Esophagus muscularis mucosa (tissue), 4 donors: ENCODE measurements at places on chromosomes 5 and 9. TPM values are rescaled to one million over a fixed set of nuclear protein-coding genes. Genes with fewer than 3 reads are reported as not detected.
A peak's percentile ranks its signal among the peaks of the same experiment; 100 is the strongest.

DNA sequence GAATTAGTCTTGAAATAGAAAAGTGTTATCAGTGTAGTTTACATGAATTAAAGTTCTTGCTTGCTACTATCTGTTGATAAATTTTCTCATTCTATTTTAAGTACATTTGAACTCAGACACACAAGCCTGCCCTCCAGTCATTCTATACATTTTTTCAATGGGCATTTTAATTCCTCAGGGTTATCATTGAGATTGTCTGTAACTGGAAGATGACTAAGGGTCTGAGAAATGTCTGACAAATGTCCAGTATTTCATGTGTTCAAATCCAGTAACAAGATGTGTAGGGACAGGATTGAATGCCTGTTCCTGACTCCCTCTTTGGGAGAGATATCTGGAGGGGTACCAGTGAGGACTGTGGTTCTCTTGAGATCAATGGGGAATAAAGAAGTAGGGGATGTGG is 223.9 kb upstream of the ADAMTSL1 start:
- DNase-seq: no peak

DNA sequence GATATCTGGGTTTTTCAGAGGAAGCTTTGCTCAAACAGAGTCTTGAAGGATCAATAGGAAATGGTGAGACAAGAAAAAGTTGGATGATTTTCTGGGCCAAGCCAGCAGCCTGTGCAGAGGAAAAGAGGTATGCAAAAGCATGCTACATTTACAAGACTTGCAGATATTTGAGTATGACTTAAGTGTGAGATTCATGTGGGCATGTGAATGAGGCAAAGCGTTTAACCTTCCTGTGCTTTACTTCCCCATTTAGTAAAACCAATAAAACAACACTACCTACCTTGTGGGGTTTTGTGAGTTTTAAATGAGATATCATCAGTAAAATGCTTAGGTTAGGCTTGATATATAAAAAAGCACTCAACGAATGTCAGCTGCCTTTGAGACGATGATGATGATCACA is 58.1 kb downstream of the PIP5K1B start:
- DNase-seq: no peak

- DNase-seq: no peak
Observed at GRCh38 chr5:141363952-141364660, at the start of gene PCDHGA5. TSS of gene PCDHGA5 (plus strand) at chr5:141364162. CDS start at chr5:141364331, 169 bp downstream.

GRCh38 chr9:23741351-23741750 is 84.7 kb downstream of the ELAVL2 start:
- DNase-seq: no peak

GRCh38 chr5:161385027-161385426 is 161.5 kb downstream of the GABRB2 start:
- no peak for DNase-seq

GRCh38 chr5:32090026-32090754 is 83.9 kb downstream of the GOLPH3 start:
- peak; percentile 74 for DNase-seq

DNA sequence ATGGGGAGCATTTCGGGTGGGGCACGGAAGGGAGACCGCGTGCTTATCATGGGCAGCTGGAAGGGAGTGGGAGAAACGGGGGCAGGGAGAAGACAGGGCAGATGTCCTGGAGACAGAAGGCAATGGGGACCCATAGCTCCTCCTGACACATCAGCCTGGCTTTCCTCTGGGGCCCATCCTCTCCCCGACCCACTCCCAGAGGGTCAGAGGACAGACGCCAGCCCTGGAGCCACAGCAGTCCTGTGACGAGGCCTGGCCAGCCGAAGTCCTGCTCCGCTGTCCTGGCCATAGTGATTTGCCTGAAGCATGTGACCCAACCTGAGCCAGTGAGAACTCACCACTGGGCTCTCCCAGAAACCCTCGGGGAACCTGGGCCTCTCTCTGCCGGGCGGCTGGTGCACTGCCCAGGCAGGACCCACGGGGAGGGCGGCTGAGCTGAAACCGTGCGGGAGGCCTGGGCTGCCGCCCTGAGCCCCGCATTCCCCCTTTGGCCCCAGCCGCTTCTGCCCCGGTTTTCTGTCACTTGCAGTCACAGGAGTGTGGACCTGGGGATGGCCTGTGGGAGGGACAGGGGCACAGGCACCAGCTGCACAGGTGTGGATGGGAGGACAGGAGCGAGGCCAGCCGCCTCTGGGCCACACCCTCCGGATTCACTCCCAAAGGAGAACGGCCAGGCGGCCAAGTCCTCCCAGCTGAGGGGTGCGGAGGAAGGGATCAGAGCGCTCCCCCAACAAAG is 19.8 kb downstream of the ADAMTS2 start:
- no peak for DNase-seq

GRCh38 chr5:114360816-114361723 is 800 bp upstream of the KCNN2 start:
- DNase-seq: no peak

- DNase-seq: no peak
Observed at GRCh38 chr5:6525910-6526309, 77.3 kb downstream of the UBE2QL1 start.

GRCh38 chr5:79955941-79956670 is 35.0 kb downstream of the MTX3 start:
- DNase-seq: no peak

DNA sequence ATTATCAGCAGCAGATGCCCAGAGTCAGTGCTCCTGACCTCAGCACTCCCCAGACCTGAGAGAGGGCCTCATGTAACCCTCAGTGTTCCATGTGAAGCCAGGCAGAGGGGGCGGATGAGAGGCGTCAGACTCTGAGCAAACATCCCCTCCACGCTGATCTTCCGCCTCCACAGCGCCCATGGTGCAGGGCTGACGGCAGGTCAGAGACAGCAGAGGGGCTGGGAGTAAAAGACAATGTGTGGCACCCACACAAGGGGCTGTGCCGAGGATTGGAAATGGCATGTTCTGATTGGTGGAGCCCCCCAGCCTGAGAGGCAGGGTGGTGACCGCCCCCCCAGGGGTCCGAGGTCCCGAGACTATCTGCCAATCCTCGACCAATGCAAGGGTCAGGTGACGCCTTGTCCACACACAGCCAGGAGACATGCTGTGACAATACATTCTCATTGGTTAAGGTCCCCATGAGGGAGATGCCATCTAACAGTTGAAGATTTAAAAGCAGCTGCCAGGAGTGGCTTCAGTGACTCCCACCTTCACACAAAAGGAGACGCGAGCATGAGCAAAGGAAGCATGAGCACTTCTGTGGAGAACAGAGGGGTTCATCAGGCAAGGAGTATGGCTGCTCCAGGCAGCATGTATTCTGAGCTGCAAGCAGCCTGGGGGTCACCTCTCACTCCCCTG is 19.3 kb upstream of the SLC25A51 start:
- no peak for DNase-seq

DNA sequence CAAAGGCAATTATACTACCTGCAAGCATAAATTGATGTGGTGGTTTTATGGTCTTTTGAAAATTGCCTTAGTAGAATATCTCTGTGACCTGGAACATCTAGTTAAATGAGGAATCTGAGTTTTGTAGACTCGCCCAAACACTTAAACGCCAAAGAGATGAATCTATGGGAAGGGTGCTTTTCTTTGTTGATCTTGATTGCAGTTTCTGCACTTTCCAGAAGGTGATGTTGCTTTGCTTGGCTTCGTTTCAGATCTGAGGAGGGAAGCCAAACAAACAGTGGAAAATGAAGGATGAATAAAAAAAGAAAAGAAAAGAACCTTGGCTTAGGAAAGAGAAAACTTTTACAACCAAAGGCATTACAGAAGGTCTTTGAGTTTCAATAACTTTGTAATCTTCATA is 1021.2 kb downstream of the NR2F1-AS1 start:
- no peak for DNase-seq

GRCh38 chr9:124251204-124251603 is 6.5 kb upstream of the NEK6 start:
- no peak for DNase-seq

- no peak for DNase-seq
Observed at GRCh38 chr9:113788616-113789330, 87.3 kb upstream of the ZNF618 start.

GRCh38 chr5:139641116-139642080 is 6.8 kb upstream of the CXXC5 start:
- no peak for DNase-seq

- peak; percentile 75 for DNase-seq
Observed at GRCh38 chr9:17531642-17532254, 47.1 kb upstream of the SH3GL2 start.

DNA sequence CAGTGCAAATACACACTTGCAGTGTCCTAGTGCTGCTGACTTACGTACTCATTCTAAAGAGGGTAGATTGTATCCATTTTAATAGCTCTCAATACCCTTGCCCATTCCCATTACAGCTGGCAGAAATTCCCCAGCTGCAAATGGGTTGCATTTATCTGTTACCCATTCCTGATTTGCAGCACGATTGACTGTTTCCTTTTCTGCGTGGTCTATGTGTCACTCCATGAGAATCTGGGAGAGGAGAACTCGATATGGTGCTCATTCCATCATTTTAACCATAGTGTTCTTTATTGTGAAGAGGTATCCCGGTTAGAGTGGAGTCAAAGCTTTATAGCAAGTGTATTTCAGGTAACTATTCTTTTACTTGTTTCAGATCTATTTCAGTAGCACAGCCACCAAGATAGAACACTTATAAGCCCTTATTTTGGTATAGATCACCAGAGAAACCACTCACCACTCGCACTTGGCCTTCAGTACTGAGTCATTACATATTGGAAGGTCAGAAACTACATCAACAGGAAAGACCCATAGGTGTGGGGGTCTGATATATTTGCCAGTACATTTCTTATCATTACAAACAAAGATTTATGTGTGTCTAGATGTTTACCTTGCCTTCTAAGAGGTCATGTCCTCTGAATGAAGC is 139.5 kb downstream of the MUSK start:
- DNase-seq: no peak

DNA sequence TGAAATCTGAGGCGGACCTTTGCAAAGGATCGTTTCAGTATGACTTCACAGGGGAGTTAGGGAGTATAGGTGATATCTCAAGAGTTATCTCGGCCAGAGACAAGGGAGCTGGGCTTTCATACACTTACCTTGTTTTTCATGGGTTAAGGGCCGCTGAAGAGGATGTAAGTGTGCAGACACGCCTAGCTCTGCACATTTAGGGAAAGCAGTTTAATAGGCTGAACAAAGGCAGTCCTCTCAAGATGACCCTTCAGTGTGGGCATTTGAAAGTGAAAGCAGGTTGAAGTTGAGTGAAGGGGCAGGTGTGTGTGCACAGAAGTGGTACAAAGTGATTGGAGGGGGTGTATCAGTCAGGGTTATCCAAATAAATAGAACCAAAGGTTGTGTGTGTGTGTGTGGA is 33.1 kb upstream of the PRXL2C start:
- no peak for DNase-seq

DNA sequence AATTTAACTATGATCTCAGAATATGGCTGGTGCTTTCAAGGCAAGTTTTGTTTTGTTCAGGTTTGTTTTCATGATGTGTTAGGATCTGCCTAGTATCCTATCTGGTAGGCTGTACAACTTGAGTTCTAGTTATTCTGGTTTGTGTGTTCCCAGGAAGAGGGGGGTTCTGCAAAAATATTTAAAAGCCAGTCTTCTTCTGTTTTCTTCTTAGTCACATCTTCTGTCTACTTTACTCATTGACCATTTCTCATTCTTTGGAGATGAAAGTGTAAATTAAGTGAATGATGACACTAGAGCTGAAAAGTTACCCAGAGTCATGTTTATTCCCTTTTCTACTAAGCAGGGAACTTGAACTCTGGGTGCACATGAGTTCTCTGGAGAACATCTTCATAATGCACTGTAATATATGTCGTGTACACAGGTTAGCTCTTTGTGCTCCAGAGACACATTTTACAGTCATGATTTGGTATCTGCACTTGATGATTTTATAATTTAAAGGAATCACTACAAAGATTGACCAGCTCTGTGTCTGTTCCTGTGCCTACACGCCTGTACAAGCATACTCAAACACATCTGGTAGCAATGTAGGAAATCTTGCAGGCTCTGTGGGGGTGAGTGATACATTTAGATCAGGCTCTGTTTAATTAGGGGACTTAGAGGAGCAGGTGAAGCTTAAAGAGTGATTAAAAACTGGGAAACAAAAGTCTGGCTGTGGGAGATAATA is 5.0 kb downstream of the SMAD5 start:
- no peak for DNase-seq

DNA sequence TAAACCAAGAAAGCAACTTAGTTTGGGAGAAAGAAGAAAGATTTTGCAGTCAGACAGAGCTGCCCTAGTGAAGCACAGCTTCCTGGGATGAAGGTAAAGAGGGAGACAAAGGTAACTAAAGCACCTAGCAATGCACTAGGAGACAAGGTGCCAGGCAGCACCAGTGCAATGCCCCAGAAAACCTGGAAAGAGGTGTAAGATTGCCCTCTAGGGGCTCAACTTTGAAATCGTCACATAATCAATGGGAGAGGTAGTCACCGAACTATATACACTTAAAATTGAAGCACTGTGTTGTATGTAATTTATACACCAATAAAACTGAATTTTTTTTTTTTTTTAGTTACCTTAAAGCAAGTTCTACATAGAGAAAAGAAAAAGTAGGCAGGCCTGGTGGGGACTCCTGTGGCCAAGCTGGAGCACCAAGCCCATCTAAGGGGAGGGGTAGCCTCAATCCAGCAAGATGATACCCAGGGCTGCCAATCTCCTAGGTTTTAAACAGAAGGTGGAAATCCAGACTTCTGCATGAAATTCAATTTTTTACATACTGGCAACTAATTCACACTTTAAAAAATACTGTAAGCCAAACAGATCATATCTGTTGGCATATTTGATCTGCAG is 48.2 kb downstream of the CDK5RAP2 start:
- no peak for DNase-seq

GRCh38 chr9:2043243-2043642 is 28.1 kb downstream of the SMARCA2 start:
- no peak for DNase-seq

DNA sequence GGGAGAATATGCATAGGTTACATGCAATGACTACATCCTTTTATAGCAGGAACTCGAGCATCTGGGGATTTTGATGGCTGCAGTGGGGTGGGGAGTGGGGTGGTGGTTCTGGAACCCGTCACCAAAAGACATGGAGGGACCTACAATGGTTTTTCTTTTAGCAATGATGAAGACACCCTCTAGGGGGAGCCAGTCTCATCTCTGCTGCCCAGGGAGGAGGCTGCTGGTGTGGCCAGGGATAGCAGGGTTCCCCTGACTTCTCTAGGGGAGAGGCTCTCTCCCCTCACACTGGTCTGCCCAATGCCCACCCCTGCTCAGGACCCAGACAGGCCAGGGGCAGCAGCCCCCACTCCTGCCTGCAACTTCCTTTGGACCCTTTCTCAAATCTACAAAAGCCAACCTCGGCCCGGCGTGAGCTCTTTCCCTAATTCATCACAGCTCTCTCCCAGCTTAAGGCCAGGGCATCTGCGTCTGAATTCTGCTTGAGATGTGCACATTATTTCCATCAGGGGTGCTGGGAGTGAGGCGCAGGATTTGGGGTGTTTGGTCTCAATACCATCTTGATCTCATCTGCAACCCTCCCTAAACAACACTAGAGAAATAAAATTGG is 73.6 kb upstream of the RETREG1 start:
- DNase-seq: no peak

GRCh38 chr9:80158131-80158530 is 586.4 kb downstream of the TLE4 start:
- no peak for DNase-seq

Gene MRPL36
- 45.8 TPM for total RNA-seq

Gene DNAH5
- 0.17 TPM for total RNA-seq

Gene CCDC183
- 2.5 TPM for total RNA-seq

Gene PCDHGA10
- 2.3 TPM for total RNA-seq

Gene CBY3
- total RNA-seq: not detected

Gene IRGM
- total RNA-seq: not detected

Gene ANXA2R
- total RNA-seq: 1.8 TPM

Gene MARCHF11
- total RNA-seq: not detected

Gene DNAJC21
- total RNA-seq: 61.9 TPM

Gene SLC6A7
- total RNA-seq: not detected

Gene KIF12
- total RNA-seq: not detected

Gene TICAM2
- 3.0 TPM for total RNA-seq

Gene PCDHB9
- 2.9 TPM for total RNA-seq
